NCI-H526 (cell line): ENCODE measurements at places on chromosomes 2 and 18.

DNA sequence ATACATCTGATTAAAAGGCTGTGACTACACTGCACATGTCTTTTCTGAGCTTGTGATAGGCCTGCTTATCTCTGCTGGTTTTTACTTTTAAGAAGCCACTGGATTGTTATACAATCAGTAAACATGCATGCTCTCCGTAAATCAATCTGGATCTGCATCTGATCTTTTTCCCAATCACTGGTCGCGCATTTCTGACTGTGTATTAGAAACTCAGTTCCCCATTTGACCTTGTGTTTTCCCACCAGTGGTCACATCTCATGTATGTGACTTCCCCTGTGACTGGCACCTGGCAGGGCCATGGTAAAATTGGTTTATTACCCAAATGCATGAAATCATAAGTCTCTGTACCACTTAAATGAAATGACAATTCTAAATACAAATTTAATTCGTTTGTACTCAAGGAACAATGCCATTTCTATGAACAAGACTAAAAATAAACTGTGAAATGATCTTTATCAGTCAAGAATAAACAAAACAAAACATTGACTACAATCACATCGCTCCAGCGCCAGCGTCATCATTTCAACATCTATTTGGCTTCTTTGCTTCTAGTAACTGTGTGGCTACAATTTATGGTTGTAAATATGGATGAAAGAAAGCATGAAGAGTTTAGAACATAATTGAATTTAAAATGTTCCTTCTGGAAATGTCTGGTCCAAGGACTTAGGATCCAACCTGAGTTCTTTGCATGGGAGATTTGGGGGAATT, 396.6 kb upstream of the TRIB2 start:
- no peak for DNase-seq

GRCh38 chr2:70529610-70530009, 24.0 kb downstream of the TGFA start:
- no peak for DNase-seq

DNA sequence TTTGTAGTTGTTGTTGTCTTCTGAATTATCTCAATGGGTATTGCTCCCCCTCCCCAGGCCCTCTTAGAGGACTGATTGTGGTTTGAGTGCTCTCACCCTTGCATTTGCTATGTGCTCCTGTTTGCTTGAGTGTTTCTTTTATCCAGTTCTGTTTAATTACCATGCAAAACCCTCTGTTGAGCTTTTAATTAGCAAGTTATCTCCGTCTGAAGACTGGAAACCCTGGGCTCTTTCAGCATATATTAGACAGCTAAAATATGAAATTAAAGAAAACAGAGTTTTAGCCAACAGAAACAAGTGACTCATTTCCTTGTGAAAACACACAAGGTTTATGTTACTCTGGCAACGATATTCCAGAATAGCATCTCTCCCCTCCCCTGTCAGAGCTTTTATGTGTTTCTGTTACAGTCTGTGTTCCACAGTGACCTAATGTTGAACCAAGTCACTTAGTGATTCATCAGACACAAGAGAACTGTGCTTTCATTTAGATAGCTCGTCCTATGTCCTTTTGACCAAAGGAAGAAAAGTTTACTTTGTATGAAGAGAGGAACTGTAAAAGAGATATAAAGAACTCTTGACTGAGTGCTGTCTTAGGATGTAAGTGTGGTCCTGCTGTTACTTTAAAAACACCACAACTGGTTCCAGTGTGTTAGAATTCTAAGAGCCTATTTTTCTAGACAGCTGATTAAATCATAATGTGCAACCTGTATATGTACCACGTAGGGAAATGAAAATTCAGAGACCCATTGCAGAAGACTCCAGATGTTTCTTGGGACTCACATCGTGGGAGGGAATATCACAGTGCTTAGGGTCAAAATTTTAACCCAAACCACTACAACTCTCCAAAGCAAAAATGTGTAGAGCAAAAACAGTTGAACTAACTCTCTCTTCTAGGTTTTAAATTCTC, 172.8 kb upstream of the RBMS1 start:
- no peak for DNase-seq

GRCh38 chr2:111171337-111171930, 50.7 kb downstream of the BCL2L11 start:
- DNase-seq = no peak

DNA sequence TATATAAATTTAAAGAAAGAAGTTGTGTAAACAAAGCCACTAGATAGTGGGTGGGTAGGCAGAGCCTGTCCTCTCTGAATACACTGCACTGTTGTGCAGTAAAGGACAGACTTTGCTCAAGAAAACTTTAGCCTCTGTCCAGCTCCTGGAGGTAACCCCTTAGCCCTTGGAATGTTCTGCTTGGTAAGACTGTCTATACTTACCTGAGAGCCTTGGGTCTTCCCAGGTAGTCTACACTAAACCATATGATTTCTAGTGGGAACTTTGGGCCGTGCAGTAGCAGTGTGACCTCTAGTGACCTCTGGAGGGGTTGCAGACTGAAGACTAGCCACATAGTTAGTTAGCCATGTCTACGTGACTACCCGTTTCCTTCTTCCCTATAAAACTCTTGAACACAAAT, 678.3 kb upstream of the NRXN1 start:
- DNase-seq = no peak

DNA sequence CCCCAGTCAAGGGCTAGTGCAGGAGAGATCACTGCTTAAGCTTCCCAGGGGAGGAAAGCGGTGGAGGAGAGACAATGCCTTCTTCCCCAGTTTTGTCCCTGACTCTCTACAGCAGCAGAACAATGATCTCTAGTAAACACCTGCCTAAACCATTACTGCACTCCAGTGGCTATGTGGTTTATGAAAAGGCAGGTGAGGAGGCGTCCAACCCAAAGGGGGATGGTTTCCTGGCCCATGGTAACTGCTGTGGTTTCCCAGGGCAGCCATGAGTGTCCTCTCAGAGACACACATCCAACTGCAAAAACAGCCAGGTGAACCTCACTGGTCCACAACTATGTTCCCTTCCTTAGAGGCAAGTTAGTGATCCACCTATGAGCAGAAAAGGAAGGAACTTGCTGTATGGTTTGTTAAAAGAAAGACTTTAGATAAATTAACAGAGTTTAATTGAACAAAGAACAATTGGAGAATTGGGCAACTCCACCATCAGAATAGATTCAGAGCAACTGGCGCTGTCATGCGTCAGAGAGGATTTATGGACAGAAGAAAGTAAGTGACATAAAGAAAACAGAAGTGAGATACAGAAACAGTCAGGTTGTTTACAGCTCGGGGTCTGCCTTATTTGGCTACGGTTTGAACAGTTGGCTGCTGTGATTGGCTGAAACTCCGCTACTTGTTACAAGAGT, 4.8 kb upstream of the TTC39C start:
- DNase-seq = peak; percentile 51

DNA sequence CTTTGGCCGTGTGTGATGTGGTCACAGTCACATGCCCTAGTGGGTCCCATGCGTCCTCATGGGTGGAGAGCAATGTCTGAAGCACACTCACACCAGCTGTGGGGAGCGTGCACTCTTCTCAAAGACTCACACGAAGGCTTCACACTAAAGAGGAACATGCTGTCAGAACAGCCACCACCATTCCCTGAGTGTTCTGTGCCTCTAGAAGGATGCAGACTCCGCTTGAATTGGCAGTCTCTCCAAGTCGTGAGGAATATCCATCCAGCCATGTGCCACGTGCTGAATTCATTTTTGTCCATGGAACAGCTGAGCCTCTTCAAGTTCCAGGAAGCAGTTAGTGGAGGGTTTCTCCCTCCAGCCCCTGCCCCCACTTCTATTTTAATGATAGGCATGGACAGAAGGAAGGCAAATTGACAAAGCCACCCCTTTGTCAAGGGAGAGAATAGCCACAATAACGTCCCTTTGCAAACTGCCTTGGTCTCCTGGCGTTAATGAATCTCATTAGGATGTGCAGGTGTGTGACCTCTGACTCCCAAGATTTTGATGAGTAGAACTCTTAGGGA, 464.3 kb upstream of the ID2 start:
- DNase-seq = no peak

- DNase-seq = no peak
These were observed 5.1 kb upstream of the DYTN start for GRCh38 chr2:206723288-206723687.

DNA sequence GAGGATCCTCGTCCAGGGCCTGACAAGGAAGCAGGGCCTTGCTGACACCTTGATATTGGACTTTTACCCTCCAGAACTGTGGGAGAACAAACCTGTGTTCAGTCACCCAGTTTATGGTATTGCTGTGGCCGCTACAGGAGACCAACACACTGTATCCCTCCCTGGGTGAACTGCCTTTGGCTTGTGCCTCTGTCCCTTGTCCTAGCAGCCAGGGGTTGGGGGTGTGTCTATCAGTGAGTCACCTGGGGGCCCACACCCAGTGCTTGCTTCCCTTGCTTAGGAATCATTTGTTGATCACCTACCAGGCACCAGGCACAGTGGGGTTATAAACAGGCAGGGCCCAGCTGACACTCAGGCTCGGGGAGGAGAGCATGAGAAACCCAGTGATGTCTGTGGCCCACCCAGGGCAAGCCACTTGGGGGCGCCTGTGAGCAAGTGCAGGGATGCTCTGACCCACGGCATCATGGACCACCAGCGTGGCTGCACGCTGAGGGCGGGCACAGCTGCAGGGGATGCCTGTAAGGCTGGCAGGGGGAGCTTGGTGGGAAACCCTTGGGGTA, 17.1 kb downstream of the TMEM185B start:
- peak; percentile 34 for DNase-seq

DNA sequence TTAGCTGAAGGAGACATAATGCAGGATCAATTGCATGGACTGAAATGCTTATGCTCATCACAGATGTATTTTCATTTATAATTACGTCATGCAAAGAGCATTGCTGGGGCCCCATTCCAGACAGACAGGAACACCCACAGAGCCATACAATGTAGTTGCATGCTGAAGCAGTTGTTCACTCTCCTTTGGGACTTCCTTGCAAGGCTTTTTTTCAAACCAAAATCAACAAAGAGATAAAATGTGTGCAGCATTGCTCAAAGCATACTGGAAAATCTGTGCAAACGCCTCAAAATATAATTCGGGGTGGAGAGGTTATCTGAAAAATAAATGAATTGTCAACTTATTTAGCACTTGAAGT, 463.2 kb downstream of the CDH2 start:
- DNase-seq = no peak

DNA sequence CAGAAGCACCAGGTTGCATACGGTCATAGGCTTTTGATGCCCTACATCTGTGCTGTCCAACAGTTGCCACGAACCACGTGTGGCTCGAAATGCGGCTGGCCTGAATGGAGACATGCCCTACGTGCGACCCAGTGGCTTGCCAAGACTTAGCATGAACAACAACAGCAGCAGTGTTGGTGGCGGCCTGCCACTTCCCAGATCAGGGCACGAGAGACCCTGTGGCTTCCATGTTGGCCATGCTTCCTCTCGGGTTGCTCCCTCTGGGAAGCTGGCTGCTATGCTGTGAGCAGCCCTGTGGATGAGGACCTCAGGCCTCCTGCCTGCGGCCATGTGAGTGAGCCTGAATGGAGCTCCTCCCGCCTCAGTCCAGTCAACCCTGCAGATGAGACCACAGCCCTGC, 212.3 kb downstream of the HDAC4 start:
- no peak for DNase-seq

GRCh38 chr2:160506371-160507045, 12.9 kb upstream of the RBMS1 start:
- DNase-seq = no peak

DNA sequence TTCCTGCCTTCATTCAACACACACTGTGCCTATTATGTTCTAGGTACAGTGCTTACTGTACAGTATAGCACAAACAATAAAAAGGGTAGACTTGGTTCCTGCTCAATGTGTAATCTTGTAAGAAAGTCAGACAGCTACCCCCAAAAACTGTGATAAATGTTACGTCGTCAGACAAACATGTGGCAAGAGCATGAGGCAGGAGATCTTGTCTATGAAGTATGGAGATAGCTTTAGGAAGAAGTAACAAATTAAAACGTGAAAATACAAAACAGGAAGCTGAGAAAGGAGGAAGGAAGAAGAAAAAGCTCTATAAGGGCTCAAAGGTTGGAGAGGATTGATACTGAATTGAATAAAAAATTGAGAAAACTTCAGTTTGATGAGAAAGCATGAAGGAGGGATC, 276.2 kb upstream of the HNRNPA3 start:
- no peak for DNase-seq

DNA sequence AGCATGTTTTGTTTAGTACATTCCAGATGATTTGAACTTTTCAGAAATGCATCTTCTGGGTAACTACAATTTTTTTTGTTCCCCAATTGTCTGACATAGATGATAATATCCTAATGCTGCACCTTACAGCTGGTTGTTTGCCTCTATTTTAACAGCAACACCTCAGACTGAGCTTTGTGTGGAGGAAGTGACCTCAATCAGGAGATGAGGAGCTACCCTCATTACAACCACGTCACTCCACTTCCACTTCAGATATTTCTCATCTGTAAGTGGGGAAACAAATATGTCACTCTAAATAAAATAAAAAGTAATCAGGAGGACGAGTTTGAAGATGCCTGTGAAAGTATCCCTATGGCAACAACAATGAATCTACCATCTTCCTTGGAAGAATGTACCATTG, 12.1 kb upstream of the SRSF7 start:
- no peak for DNase-seq

- no peak for DNase-seq
These were observed 1781.3 kb upstream of the CELF4 start for GRCh38 chr18:39346916-39347315.

DNA sequence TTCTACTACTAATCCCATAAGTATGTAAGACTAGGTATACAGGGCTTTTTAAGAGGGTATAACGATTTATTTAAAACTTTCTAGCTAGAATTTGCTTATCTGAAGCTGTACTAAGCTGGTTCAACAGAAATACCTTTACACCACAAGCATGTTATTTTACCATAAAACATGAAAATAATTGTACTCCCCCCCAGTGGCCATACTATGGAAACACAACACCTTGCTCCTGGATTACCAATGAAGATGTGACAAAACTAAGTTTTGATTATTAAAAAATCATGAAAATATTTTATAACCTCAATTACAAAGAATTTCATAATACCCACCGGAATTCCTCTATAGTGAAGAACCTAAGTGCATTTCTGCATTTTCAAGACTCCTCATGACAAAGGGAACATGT, 27.3 kb downstream of the LPIN2 start:
- no peak for DNase-seq

- no peak for DNase-seq
These were observed 373.5 kb downstream of the DSEL start for GRCh38 chr18:67143028-67143427.

- no peak for DNase-seq
These were observed 582.2 kb upstream of the DDX18 start for GRCh38 chr2:117232305-117232704.
